ENCODE measurements at places on chromosomes 5 and 9. TPM values are rescaled to one million over a fixed set of nuclear protein-coding genes. Genes with fewer than 3 reads are reported as not detected.

SIT1 gene
- total RNA-seq, result not detected

SLIT3 gene
- total RNA-seq, result 32.4 TPM

UBE2D2 gene
- total RNA-seq, result 65.7 TPM

GRIA1 gene
- 49.4 TPM for total RNA-seq

BRINP1 gene
- total RNA-seq, result 15.3 TPM

SLC1A3 gene
- total RNA-seq, result 183 TPM

WDR38 gene
- total RNA-seq, result not detected

NRG2 gene
- total RNA-seq, result 5.2 TPM

SPARC gene
- total RNA-seq, result 2,277 TPM

ARHGEF37 gene
- 19.0 TPM for total RNA-seq

ADAMTS13 gene
- total RNA-seq, result 5.1 TPM

SVEP1 gene
- 27.3 TPM for total RNA-seq

GDA gene
- 0.55 TPM for total RNA-seq

EDIL3 gene
- 75.6 TPM for total RNA-seq

SLC6A3 gene
- 2.7 TPM for total RNA-seq

PELO gene
- 26.4 TPM for total RNA-seq

IL4 gene
- not detected for total RNA-seq

EFCAB9 gene
- not detected for total RNA-seq

RHOBTB3 gene
- 176 TPM for total RNA-seq

CARTPT gene
- not detected for total RNA-seq

EGFLAM gene
- 75.3 TPM for total RNA-seq

MPDZ gene
- total RNA-seq, result 110 TPM

HMMR gene
- 8.6 TPM for total RNA-seq

SH3PXD2B gene
- 22.8 TPM for total RNA-seq

GADD45G gene
- 130 TPM for total RNA-seq

C5orf63 gene
- total RNA-seq, result 9.1 TPM

CLIC3 gene
- 1.1 TPM for total RNA-seq

PLAC8L1 gene
- not detected for total RNA-seq

TEX48 gene
- total RNA-seq, result not detected

SUSD3 gene
- 2.4 TPM for total RNA-seq

IQGAP2 gene
- total RNA-seq, result 57.8 TPM

LRRC14B gene
- total RNA-seq, result 4.1 TPM

CDO1 gene
- total RNA-seq, result 64.5 TPM

FANCC gene
- 32.6 TPM for total RNA-seq

RMI1 gene
- 22.7 TPM for total RNA-seq

ARID3C gene
- not detected for total RNA-seq

ASPN gene
- total RNA-seq, result 81.0 TPM

SAXO1 gene
- 0.05 TPM for total RNA-seq

LCN10 gene
- total RNA-seq, result 1.4 TPM

LCN1 gene
- 13.0 TPM for total RNA-seq

TNC gene
- 44.4 TPM for total RNA-seq

TXNDC8 gene
- total RNA-seq, result not detected

SLC25A48 gene
- total RNA-seq, result 3.7 TPM

ORM2 gene
- not detected for total RNA-seq

TAF1L gene
- not detected for total RNA-seq

ARL14EPL gene
- total RNA-seq, result not detected

GPR151 gene
- total RNA-seq, result not detected

IL33 gene
- total RNA-seq, result 25.2 TPM

DAB2IP gene
- total RNA-seq, result 38.5 TPM

PLCXD3 gene
- 2.4 TPM for total RNA-seq

GGTA1 gene
- 3.5 TPM for total RNA-seq

TNFSF15 gene
- 1.0 TPM for total RNA-seq

ABO gene
- 2.0 TPM for total RNA-seq

TRIP13 gene
- total RNA-seq, result 3.1 TPM

IGFBPL1 gene
- total RNA-seq, result 11.7 TPM

TLX3 gene
- not detected for total RNA-seq

MYMK gene
- 2.1 TPM for total RNA-seq

TOR4A gene
- 3.7 TPM for total RNA-seq

Data from camera-type eye (tissue), 1 donor.